ENCODE measurements at places on chromosomes 12 and 14.

DNA sequence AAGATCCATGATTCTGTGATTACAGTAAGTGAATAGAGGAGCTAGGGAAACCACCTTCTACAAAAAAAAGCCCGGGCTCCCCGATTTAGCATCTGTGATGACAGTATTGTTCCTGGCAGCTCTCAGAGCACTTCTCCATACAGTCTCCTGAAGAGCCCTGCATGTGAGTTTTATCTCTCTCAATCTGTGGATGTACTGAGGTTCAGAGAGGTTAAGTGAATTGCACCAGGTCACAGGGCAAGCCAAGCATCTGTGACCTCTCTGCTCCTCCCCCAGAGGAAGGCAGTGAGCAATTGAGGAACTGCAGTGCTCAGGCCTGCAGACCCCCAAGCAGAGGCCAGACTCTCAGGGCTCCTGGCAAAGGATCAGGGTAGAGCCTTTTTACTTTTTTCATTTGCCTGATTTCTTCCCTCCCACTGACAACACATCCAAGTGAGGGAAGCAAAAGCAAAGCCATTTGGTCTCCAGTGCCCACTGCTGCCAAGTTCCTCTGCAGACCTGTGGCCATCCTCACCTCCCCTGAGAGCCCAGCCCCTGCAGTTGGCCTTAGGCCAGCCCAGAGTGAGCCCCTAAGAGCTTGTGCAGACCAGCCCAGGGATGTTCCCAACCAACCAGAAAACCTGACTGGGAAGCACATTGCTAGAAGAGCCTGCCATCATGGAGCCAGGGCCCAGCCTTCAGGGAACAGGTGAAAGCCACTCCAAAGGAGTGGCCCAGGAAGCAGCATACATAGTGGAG lies 47.6 kb upstream of the PNMA1 start:
- DNase-seq, result no peak

DNA sequence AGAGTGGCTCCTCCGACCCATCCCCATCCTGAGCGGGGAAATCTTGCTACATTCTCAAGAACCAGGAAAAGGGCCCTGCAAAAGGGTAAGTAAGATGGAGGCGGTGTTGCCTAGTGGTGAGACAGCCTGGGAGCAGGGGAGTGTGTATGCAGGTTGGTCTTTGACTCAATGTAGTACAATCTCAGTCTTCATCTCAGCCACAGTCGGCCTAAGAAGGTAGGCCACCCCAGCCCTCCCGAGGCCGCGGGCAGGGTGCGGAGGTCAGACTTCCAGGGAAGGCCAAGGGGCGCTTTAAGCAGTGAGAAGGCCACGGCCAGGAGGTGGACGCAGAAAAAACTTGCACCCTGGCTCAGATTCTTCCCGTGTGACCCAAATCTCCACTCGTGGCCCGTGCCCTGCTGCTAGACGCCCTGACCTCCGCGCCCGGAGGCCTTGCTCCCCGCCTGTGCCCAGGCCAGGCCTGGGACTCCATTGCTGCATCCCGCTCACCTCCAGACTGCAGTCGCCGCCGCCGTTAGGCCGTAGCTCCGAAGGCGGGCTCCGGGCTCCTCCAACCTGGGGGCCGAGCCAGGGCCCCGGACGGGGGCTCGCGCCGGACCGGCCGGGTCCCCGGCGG lies 435 bp downstream of the FOXM1 start:
- DNase-seq, result no peak

DNA sequence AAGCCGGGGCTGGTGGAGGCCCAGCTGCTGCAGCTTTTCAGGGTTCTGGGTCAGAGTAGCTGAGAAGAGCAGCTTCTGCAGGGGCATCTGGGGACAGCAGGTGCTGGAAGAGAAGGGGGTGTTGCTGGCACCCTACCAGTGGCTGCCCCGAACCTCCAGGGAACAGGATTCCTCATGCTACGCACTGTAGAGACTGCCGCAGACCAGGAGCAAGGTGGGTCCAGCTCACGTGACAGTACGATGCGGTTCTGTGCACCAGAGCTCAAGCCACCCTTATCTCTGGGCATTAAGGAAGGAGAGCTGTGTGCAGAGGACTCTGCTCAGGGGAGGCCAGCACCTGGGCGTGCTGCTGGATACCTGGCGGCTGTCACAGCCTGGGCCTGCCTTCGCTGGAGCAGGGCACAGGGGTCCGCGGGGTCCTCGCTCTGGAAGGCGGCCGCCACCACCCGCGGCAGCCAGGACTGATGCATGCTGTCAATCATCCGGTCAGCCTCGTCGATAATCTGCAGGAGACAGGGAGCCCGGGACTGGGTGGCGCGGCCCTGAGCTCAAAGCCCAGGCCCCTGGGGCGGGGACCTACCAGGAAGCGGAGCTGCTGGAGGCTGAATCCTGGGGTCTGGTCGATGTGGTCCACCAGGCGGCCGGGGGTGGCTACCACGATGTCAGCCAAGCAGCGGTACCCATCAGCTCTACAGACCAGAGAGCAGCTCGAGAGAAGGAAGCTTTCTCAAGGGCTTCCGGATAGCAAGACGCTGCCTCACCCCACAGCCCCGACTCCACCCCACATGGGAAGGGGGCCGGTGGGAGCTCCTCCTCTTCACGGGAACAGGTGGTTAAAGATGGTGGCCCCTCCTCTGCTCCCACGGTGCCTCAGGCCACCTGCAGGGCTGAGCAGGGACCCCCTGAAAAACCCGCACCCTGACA lies 2.9 kb downstream of the DDX51 start:
- DNase-seq, result no peak

GRCh38 chr12:102965281-102966155 lies 8.0 kb downstream of the ASCL1 start:
- DNase-seq, result no peak
